Amniotic stem cell (primary cell): ENCODE measurements at places on chromosomes 12 and 14.

DNA sequence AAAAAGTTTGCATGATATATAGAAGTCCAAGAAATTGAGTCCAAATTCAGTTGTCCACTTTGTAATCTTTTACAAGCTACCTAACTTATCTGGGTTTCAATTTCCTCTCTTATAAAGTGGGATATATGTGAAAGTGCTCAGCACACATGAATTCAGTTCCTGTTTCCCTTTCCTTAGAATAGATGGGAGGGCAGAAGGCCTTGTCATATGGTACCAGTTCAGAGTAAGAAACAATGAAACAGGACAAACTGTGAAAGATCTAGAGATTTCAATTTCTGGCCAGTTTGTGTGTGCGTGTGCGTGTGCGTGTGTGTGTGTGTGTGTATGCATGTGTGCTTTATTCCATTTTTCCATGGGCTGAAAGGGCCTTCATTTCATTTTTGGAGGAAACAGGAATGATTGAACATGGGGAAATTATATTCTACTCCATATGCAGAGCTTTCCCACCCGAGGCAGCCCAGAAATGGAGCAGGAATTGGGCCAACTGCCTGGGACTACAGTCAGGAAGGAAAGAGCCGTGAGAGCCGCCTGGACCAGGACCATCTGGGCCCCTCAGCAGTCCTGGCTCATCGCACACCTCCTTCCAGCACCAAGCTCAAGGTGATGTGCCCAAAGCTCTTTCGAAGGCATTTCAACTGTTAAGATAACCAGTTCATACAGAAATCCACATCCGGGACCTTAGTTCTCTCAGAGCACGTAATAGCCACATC lies 183.2 kb downstream of the EPS8 start:
- DNase-seq, result no peak

GRCh38 chr12:3692616-3693365 lies 60.1 kb downstream of the CRACR2A start:
- no peak for DNase-seq

GRCh38 chr12:29537298-29537697 lies 39.8 kb upstream of the OVCH1 start:
- no peak for DNase-seq

- DNase-seq, result no peak
These were observed 88.8 kb downstream of the TMX1 start for GRCh38 chr14:51328772-51329353.

GRCh38 chr12:118611770-118612169 lies 235.4 kb downstream of the SUDS3 start:
- no peak for DNase-seq
